ENCODE measurements at places on chromosomes 5 and 9.

DNA sequence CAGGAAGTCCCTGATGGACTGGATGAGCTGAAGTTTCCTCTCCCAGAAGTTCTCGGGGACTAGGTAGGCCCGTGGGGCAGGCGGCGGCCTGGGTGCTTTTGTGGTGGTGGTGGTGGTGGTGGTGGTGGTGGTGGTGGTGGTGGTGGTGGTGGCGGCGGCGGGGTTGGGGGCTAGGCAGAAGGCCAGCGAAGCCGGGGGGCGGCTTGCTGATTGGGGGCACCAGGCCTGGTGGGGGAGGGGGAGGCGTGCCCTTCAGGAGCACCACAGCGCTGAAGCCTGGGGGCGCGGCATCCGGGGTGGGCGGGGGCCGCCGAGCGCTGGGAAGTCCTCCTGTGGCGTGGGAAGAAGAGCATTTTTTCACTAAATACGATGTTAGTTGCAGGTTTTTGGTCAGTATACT is 26.9 kb downstream of the SPATA31C1 start:
- DNase-seq, result no peak

- no peak for DNase-seq
Measured at GRCh38 chr5:67257077-67257476, 60.5 kb upstream of the CD180 start.

DNA sequence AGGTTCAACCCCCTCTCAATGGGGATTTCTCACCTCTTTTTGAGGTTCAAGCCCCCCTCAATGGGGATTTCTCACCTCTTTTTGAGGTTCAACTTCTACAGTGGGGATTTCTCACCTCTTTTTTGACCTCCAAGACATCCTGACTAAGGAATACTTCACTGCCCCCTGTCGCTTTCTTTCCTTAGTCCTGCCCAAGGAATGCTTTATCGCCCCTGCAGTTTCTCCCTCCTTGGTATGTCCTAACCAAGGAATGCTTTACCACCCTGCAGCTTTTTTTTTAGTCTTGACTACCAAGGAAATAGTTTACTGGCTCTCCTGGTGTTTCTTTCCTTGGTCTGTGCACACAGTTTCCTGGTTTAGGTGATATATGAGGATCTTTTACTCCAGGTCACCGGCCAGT is 9.6 kb upstream of the IRGM start:
- DNase-seq, result peak; percentile 72

GRCh38 chr9:137194388-137194787 is 5.9 kb downstream of the SSNA1 start:
- DNase-seq, result peak; percentile 42

DNA sequence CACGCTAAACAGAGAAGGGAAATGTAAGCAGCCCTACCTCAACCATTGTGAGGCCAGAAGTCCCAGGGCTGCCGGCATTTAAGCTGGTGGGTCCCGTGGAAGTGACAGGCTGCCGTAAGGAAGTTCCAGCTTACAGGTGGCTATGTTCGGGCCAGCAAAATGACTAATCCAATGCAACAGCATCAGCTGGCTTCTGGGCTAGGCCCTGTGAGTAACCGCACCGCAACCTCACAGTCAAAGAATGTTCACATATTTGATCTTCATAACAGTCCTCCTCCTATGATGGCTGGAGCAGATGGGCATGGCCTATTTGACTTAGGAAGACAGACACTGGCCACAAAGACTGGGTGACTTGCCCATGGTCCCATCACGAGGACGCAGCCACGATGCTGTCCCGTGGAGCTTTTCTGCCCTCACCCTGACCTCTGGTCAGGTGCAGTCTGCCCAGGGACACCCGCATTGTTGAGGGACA is 88.2 kb downstream of the LIFR start:
- DNase-seq, result no peak

- no peak for DNase-seq
Measured at GRCh38 chr5:135040034-135040332, 6.0 kb upstream of the PITX1 start.

GRCh38 chr5:139708877-139709581 is 60.9 kb downstream of the CXXC5 start:
- DNase-seq, result peak; percentile 84

DNA sequence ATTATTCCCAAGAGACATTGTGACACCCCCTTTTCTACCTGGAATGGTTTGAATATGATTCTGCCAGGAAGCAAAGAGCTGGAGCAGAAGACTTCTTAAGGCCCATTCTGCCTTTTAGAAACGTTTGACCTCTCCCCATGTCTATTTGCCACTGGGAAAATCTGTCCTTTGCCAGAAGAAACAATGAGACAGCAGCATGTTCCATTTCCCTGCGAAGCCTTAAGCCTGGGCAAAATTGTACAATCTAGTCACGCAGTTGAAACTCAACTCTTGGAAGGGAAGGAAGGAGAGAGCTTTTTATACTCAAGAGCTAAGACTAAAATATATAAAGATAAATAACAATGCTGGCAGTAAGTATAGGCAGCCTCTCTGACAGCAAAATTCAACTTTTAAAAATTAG is 22.1 kb upstream of the SPOCK1 start:
- no peak for DNase-seq

GRCh38 chr5:40676613-40677343 is 2.9 kb upstream of the PTGER4 start:
- no peak for DNase-seq

DNA sequence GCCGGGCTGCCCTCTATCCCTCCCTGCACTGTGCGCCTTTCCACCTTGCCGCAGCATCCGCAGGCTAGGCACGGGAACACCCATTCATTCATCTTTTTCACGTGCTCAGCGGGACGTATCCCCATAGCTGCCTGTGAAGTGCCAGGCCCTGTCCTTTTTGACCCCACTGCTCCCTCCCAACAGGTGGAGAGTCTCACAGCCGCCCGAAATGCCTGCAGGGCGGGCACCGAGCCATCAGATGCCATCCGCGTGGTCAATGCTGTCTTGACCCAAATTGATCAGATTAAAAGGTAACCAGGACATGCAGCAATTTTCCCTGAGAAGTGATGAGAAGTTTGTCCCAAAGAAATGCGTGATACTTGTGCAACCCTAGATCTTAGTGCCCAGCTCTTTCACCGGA is 15.5 kb downstream of the TRIP13 start:
- no peak for DNase-seq

DNA sequence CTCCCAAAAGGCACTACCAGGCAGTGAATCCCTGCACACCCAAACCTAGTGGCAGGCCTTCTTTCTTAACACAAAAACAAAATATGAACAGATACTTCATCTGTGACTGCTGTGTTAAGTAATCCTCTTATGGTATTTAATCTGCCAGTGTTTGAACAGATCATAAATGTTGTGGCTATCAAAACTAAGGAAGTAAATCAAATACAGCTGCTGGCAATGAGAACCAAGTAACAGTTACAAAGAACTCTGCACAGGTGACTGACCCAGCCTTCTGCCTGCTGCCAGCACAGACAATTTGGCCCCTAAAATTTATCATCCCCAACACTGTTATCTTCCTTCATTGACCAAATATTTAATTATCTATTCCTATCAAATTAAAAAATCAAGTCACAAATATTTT is 78.0 kb downstream of the GNAQ start:
- DNase-seq, result no peak

GRCh38 chr5:156295431-156295830 is 31.5 kb upstream of the SGCD start:
- DNase-seq, result no peak

DNA sequence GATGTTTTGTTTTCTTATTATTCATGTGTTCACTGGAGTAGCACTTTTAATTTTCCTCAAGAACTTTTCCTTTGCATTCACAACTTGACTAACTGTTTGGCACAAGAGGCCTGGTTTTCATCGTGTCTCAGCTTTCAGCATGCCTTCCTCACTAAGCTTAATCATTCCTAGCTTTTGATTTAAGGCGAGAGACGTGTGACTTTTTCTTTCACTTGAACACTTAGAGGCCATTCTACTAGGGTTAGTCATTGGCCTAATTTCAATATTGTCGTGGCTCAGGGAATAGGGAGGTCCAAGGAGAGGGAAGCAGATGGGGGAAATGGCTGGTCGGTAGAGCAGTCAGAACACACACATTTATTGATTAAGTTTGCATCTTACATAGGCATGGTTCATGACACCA is 94.0 kb downstream of the ZNF462 start:
- DNase-seq, result no peak

DNA sequence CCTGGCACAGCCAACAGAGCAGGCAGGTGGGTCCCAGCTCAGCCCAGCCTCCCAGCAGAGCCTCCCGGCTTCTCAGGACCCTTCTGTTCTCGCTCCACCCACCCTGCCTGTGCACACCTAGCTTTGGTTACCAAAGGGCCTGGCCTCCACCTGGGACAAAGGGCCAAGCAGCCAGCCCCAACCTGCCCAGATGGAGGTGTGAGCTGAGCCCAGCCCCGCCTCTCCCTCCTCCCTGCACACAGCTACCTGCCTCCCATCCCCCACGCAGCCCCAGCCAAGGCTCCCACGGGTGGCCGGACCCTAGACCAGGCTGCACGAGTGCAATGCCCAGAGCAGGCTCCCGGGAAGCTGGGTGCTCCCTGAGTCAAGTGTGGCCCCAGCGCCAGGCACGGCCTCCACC is 5.6 kb downstream of the TPRN start:
- no peak for DNase-seq

DNA sequence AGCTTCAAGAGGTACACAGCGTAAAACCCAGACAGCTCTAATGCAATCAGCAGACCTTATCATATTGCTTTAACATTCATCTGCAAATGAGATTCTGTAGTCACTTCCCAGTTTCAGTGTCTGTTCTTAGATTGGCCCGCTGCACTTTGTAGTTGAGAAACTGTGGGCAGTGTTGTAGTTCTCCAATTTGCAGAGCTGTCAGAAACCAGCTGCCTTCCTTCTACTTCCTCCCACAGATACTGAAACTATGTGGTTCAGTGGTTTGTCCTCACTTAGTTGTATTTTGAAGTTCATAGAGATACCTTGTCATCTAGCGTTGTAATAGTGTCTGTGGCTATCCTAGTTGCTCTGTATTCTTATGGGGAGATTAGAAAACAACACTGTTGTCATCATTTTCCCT is 39.6 kb upstream of the TRIM36 start:
- DNase-seq, result no peak

- no peak for DNase-seq
Measured at GRCh38 chr5:39517800-39518199, 93.0 kb upstream of the DAB2 start.

- DNase-seq, result no peak
Measured at GRCh38 chr5:94632024-94632423, 13.6 kb downstream of the SLF1 start.

DNA sequence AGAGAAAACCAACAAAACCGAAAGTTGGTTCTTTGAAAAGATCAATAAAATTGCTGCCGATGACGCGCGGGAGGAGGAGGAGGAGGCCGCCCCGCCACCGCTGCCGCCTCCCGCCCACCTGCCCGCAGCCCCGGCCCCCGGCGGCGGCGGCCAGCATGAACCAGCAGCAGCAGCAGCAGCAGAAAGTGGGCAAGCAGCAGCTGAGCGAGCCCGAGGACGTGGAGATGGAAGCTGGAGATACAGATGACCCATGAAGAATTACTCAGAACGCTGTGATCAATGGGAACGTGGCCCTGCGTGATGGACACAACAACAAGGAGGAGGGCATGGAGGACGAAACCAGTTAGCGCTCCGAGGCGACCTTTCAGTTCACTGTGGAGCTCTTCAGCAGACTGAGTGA is 53.9 kb upstream of the EFNA5 start:
- no peak for DNase-seq

DNA sequence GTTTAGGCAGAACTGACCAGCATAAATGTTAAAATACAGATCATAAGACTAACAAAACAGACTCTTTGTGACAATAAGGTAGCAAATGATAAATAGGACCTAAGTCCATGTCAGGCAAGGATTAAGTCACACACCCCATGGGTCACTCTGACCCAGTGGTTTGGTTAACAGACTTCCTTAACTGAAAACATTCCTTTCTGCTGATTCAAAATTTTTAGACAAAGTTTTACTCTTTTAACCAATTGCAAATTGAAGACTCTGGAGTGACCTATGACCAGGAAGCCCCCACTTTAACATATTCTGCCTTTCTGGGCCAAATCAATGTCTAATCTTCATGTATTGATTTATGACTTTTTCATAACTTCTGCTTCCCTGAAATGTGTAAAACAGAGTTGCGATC is 4.9 kb upstream of the NXNL2 start:
- DNase-seq, result no peak

DNA sequence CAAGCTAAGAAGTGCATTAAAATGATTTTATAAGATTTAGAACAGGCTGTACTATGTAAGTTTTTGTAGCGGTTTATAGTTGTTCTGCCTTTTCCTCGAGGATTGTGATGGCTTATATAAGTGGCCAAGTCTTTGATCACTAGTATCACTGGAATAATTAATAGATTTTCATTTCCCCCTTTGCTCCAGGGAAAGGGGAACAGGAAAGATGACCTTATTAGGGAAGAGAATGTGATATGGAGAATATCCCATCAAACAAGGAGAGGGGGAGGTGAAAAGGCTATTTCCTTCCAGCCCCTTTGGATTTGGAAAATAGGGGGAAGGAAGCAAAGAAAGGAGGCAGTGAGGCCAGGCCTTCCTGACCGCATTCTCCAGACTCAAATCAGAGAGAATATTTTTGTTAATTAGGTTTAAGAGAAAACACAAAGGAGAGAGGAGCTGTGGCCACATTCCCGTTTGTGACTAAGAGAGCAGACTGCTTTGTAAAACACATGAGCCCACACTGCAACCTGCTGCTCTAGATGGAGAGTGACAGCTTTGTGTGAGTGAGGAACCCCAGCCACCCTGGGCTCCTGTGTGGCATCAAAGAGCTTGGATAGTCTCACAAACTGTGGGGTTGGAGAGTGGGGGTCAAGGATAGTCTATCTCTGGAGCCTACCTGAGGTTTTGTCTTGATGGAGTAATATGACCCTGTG is 359.5 kb downstream of the DTWD2 start:
- DNase-seq, result peak; percentile 53

DNA sequence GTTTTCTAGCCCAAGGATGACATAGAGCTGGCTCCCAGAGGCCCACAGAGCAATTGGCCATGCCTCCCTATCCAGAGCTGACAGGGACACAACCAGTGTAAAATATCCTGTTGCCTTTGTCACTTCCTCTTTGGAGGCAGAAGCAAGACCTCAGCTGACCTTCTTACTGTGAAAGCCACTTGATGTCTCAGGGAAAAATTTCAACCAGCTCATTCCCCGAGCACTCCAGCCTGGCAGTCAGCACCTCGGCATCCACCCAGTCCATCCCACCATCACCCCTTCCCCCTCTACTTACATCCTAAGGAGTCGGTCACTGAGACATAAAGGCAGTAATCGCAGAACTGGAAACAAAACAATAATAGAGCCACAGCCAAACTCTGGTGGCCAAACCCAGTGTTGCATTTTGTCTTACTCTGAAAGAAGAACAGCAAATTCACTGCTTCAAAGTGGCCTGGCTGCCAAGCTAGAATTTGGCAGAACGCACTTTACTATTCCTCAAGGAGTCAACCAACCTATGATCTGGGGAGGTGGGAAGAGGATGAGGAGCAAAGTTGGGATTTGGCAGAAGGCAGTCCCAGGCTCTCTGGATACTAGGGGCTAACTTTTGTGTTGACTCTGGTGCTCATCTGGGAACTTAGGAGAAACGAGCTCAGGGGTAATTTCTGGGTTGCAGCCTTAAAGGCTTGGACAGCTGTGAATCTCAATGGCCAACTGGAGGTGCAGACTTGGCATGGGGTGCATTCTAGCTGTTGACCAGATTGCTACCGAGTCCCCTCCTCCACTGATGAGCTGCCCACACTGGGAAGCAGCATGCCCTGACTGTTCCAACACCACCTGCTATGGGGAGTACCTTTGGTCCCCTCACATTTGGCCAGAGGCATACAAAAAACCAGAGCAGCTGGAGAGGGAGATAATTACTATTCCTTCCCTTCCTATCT is 13.6 kb downstream of the NIPAL4 start:
- DNase-seq, result no peak

- DNase-seq, result peak; percentile 79
Measured at GRCh38 chr5:128455841-128456361, 82.1 kb downstream of the FBN2 start.

GRCh38 chr5:122076669-122077365 is 1.2 kb downstream of the LOX start:
- peak; percentile 82 for DNase-seq
